Tibial nerve (tissue), 4 donors: ENCODE measurements at places on chromosomes 16 and 17.

DNA sequence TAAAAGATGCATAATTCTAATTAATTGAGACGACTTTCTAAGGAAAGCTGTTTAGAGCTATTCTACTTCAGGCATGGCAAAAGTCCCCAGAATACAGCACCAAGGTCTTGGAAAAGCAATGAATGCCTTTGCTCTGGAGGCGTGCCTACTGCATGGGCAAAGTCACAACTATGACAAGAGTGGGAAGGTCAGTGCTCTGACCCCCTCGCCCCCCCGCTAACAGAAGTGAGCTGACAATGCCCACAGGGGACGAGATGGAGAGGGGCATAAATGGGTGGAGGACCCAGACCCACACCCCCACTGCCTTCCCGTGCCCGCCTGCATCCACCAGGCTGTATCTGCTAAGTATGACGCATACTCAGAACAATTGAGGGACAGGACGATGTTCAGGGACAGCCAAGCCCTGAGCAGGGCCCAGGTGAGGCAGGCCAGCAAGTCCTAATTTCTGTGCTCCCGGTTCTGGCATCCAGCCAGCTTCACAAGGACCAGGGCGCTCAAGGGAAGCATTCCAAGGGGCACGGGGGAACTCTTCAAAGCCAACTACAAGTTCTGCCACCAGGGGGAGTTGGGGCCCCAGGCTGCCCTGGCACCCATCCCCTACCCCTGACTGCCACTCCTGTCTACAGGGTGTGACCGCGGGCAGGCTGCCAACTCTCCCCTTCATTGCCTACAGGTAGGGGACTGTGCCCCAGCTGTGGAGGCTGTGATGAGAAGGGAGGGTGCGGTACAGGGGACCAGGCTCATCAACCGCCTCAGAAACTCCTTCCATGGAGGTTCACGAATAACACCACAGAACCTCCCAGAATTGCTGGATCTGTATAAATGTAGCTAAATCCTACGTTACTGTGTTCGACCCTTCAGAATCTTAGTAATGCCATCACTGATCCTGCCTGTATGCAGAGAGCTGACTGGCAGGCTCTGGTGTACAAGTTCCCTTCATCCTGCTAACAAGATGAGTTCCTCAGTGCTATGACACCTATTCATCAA, 20.8 kb downstream of the NPRL3 start:
- DNase-seq: no peak

DNA sequence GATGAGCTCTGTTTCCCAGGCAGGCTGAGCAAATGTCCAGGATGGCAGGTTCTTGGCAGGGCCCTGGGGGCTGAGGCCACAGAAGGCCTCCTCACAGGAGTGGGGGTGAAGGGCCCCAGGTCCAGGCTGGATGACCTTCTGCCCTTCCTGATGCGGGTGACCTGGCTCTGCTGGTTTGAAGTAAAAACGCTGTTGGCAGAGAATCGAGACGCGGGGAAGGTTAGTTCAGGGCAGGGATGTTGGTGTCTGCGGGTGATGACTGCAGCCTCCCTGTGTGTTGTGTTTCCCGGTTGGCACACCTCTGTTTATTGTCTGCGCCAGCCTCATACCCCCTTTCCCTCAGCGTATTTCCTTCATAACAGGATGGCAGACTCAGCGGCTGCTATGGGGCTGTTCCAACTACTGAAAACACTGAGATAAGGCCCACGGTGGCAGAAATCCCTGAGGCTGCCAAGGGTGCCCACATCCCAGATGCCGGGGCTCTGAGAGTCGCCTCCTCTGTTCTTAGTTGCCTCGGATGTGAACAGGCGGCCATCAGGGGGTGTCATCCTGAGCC, 104.6 kb downstream of the METRNL start:
- peak; percentile 5 for DNase-seq

GRCh38 chr16:30844346-30844670, 49.6 kb downstream of the BCL7C start:
- no peak for DNase-seq

GRCh38 chr17:48095611-48096010, 5.7 kb downstream of the CBX1 start:
- DNase-seq: no peak
